ENCODE measurements at places on chromosomes 1 and 21.

DNA sequence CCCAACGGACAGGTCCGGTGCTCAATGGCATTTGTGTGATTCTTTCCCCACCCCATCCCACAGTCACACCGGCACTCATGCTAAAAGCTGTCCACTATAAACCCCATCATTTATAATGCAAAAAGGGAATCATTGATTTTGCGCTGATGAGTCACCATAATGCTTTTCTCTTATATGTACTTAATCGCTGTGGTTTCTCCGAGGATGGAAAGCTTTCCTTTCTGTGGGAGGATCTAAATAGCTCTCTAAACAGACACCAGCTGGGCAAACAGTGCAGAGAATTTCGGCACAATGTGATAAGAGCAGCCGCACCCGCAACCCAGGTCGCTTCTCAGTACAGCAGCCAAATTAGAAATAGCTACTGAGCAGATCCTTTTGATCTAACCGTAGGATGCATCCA is 85.6 kb downstream of the SETD4 start:
- DNase-seq = no peak

- no peak for DNase-seq
Measured at GRCh38 chr1:229191066-229191674, 79.7 kb upstream of the RAB4A start.

- no peak for DNase-seq
Measured at GRCh38 chr21:38520511-38520910, 22.2 kb upstream of the ERG start.

DNA sequence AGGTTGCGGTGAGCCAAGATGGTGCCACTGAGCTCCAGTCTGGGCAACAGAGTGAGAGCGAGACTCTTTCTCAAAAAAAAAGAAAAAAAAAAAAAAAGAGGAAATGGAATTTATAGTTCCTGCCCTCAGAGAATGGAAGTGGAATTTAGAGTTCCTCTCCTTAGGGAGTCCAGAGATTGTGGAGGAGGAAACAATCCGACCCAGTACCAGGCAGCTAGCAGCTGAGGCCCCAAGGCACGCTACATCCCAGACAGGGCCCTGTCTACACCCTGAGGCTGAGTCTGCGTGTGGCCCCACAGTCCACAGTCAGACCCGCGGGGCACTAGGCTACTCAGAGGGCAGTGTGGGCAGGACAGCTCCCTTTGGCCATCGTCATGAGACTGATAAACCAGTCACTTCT is 1.9 kb upstream of the MFN2 start:
- no peak for DNase-seq

GRCh38 chr1:93592551-93592949 is 89.1 kb downstream of the BCAR3 start:
- DNase-seq = no peak

DNA sequence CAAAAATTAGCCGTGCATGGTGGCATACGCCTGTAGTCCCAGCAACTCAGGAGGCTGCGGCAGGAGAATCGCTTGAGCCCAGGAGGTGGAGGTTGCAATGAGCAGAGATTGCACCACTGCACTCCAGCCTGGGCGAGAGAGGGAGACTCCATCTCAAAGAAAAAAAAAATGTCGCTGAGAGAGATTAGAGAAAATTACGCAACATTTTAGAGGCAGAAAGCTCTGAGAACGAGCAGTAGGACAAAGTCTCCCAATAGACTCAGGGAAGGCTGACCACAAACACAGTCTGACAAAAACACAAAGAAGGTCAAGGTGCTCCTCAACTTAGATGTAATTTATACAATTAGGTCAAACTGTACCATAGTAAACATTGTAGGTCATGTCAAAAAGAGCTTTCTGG is 367.6 kb upstream of the ZRANB2 start:
- no peak for DNase-seq

- DNase-seq = no peak
Measured at GRCh38 chr21:35478161-35479064, 429.3 kb upstream of the RUNX1 start.

- DNase-seq = no peak
Measured at GRCh38 chr1:32997381-32997891, 32.8 kb upstream of the RNF19B start.

DNA sequence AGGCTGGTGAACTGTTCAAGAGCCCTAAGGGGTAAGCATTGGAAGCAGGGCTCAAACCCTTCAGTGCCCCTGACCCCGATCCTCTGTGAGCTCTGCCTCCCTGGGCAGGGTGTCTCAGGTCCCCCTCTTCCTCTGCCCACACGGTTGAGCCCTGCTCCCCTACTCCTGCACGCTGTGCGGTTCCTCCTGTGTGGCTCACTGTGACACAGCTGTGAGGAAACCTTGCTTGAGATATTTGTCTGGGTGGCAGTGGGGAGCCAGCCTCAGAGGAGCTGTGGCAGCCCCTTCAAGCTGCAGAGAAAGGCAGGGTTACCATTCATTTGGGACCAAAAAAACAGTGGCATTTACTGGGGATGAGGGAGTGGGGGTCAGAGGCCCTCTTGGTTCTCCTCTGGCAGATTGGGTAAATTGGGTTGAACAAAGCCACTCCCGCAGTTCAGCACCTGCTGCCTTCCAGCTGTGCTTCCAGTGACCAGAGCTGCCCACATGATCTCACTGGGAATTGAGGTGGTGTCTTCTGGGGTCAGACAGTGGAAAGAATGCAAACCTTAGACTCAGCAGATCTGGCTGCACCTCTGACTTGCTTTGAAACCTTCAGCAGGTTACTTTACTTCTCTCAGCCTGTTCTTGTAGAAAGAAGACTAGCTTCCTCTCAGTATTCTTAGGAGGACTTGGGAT is 60.6 kb upstream of the CD1D start:
- DNase-seq = no peak

GRCh38 chr1:231929311-231929710 is 302.7 kb downstream of the DISC1 start:
- DNase-seq = no peak

GRCh38 chr1:6137758-6138157 is 42.4 kb downstream of the CHD5 start:
- no peak for DNase-seq

DNA sequence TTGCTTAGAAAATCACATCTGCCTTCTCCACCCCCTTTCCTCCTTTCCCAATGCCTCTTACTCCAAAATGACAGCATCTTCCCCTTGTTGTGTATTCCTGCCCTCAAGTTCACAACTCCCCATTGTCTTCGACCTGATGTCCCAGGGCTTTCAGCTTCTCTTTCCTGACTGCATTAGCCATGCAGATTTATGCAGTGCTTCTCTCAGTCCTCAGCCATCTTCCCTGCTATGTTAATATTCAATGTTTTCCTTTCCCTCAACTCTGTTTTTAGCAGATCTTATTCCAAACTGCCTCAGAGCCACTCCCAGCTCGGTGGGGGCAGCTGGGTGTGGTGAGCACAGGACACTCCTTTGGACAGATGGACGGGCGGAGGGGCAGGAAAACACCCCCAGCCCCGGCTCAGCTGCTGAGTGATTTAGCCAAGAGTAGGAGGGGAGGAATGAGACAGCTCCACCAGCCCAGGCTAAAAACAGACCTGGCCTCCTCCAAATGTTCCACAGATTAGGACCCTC is 71.0 kb downstream of the CD2 start:
- DNase-seq = no peak

GRCh38 chr1:29827237-29827750 is 591.0 kb downstream of the PTPRU start:
- DNase-seq = no peak

DNA sequence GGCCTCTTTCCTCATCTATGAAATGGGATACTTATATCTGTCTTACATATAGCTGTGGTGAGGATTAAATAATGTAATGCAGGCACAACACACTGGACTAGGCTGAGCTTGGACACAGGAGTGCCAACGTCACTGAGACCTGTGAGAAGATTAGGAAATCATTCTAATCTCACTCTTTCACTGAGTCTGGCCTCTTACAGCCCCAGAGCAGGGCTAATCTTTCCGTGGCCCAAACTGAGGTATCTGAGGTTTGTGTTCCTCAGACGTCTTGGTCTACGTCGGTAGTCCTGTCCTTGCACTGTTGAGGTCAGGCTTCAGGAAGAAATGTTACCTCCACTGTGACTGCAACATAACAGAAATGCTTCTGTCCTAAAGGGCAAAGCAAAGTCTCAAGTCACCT is 22.6 kb upstream of the A3GALT2 start:
- DNase-seq = no peak

GRCh38 chr1:228120857-228121489 is 11.9 kb upstream of the MRPL55 start:
- no peak for DNase-seq

- DNase-seq = no peak
Measured at GRCh38 chr1:220990427-220991339, 111.4 kb downstream of the HLX start.

GRCh38 chr1:192958871-192959270 is 100.3 kb downstream of the UCHL5 start:
- DNase-seq = no peak

DNA sequence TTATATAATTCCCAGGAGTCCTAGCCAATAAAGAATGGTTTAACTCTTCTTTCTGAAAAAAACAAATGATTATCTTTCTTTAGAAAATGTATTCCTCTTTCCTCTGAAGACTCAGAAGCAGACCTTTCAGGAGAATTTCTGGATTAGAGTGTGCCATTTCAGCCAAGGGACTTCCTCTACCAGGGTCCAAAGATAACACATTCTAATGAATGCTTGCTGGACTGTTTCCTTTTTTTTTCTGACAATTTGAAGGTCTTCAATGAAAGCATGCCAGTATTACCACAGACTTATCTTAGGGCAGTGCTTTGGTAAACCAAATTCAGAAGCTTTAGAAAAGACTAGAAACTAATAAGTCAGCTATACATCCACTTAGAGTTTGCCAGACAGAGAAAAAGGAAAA is 80.5 kb downstream of the RERE start:
- no peak for DNase-seq

DNA sequence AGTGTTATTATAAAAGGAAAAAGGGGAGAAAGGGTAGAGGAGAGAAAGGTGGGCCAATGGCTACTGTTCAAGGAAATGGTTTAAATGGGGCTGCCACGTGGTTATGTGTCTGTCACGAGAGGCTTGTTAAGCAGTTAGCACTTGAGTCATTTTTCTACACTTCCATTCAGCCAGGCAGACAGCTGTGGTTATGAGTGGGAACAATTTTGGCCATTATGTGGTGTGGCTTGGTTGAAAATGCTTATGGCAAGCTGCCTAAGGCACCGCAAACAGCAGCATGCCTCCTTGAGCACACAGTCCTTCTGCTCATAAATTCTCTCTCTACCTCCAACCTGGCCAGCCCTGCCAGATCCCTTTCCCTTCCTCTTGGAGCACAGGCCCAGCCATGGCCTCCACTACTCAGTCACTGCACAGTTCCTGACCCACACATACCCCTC is 3.2 kb upstream of the SRM start:
- peak; percentile 58 for DNase-seq

DNA sequence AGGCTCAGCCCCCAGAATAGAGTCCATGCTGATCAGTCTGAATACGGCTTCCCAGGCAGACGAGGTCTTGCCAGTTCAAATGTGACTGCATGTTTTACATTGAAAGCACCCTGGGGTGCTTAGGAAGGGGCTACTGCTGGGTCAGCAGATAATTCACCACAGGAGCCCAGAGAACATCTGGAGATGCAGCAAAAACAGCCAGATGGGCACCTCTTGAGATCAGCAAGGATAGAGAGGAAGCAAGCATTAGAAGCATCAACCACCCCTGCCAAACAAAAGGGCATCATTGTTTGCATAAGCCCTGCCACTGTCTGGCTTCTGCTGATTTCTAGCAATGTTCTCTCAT is 403.1 kb downstream of the RRAGC start:
- no peak for DNase-seq

- DNase-seq = no peak
Measured at GRCh38 chr1:86068271-86068721, 88.3 kb downstream of the COL24A1 start.

DNA sequence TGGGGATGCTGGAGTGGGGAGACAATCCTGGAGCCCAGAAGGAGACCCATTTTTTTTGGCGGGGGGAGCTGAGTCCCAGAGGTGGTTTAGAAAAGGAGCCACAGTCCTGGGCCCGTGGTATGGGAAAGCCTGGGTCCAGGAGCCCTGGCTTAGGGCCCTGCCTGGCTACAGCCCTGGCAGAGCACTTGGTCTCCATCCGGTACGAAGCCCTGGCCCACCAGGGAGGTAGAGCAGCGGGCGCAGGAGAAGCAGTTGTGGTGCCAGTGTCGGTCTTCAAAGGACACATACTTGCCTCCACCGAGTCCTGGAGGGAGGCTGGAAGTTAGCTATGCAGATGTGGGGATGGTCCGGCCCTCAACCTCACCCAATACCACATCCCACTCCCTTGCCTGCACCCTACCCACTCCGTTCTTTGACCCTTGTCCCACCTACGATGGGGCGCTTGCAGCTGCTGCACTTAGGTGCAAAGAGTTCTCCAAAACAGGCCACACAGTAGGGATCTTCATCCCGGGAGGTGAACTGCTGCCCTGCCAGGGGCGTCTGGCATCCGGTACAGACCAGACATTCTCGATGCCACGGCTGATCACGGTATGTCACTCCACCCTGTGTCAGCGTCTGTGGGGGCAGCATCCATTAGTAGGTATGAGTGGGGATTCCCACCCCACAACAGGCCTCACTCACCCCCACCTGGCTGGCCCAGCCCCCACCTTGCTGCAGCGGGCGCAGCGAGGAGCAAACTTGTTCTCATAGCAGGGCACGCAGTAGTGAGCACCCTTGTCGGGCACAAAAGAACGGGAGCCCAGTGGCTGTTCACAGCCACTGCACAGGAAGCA is 7.7 kb upstream of the SF3A3 start:
- DNase-seq = no peak

- no peak for DNase-seq
Measured at GRCh38 chr1:229563701-229564100, 5.2 kb upstream of the ABCB10 start.

DNA sequence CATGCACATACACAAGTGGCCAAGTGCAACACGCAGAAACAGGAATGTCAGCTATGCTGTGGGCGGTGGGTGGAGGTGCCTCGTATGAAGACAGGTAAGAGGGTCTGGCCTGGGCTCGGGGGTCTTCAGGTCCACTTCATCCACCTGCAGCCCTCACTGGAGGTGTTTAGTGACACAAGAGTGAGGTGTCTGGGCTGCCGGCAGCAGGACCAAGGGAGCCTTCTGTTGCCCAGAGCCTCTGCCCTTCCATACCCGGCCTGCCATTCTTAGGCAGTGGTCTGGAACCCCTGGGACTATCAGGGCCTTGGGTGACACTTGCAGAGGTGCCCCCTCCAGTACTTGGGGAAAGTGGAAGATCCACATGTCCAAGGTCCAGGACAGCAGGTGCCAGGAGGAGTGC is 21.7 kb upstream of the ACTRT2 start:
- DNase-seq = no peak

GRCh38 chr1:152109998-152110294 is 5.3 kb downstream of the TCHH start:
- no peak for DNase-seq
